ENCODE measurements at places on chromosomes 3 and 15. TPM values are rescaled to one million over a fixed set of nuclear protein-coding genes. Genes with fewer than 3 reads are reported as not detected.

The GPR160 gene
- 0.99 TPM for total RNA-seq

The PTX3 gene
- 0.52 TPM for total RNA-seq

The IQCH gene
- total RNA-seq: 1.1 TPM

The CAMK2N2 gene
- 0.16 TPM for total RNA-seq

The CPB1 gene
- not detected for total RNA-seq

The HRG gene
- not detected for total RNA-seq

The ITIH4 gene
- total RNA-seq: 5.0 TPM

The WDR72 gene
- total RNA-seq: not detected

The SCAMP2 gene
- total RNA-seq: 40.7 TPM

The EFL1 gene
- total RNA-seq: 12.9 TPM

GRCh38 chr3:27456554-27456953, 27.6 kb downstream of the SLC4A7 start:
- DNase-seq: no peak

DNA sequence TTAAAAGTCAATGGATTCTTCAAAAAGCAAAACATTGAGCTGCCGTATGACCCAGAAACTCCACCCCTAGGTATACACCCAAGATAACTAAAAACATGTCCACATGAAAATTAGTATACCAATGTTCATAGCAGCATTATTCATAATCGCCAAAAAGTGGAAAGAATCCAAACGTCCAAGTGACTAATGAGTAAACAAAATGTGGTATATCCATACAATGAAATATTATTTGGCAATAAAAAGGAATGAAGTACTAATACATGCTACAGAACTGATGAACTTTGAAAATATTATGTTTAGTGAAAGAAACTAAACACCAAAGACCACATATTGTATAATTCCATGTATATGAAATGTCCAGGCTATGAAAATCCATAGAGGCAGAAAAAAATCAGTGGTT, 77.9 kb downstream of the THBS1 start:
- DNase-seq: no peak

- no peak for DNase-seq
These were observed 289.8 kb upstream of the ROPN1 start for GRCh38 chr3:124281453-124282316.

DNA sequence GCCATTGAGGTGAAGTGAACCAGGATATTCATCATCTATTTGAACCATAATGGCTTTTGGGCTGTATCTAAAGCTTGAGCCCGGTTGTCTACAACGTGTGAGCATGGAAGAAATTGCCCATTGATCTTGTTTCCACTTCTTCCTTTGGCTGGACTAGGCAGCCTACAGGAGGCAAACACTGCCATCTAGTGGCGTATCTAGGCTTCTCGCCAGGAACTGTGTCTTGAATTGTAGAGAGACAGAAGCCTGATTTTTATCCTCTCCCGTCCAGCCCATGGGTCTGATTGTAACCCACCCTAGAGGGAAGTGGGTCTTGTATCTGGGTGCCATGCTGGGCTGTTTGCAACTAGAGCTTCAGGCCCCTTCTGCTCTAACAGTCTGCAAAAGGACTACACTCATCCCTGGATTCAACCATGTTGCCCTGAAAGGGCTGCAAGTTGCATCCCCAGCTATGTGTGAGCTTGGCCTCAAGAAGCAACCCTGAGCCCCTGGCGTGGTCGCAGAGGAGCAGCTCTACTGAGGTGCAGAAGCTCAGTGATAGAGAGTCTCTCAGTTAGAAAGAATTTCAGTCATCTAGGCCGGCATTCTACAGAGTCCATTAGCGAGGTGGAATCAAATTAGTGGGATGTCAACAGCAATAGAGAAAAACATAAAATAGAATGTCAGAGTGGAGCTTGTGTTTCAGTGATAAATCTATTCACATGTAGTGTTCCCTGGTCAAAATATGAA, 170.2 kb upstream of the UMPS start:
- peak; percentile 54 for DNase-seq

DNA sequence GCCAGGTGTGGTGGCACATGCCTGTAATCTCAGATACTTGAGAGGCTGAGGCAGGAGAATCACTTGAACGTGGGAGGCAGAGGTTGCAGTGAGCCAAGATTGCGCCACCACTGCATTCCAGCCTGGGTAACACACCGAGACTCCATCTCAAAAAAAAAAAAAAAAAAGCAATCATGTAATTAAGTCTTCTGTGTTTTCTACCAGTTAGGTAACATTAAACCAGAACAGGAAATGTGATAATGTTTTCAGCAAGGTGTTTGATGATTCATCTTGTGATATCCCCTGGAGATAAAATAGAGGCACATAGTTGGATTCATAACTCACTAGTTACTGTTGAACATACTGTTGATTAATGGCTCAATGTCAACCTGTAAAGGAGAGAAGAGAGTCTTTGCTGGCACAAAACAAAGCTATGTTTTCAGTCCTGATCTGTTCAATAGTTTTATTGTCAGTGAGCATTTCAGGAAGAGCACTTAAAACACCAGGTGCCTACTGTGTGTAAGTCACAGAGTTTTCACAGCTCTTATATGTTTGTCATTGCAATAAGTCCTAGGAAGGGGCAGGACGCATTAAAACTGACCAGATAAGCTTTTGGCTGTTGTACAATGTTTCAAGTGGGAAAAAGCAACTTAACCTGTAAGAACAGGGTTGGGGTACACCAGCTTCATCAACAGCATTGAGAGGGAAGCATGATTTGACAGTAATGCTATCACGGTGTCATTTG, 19.5 kb downstream of the DNAJB11 start:
- DNase-seq: no peak

GRCh38 chr15:40925495-40925862, 3.7 kb upstream of the DLL4 start:
- no peak for DNase-seq

- no peak for DNase-seq
These were observed 45.8 kb upstream of the LYZL4 start for GRCh38 chr3:42456211-42456610.

- DNase-seq: no peak
These were observed 76.3 kb downstream of the DTWD1 start for GRCh38 chr15:49697121-49697520.

- DNase-seq: peak; percentile 87
These were observed at the start of gene MFGE8 for GRCh38 chr15:88913017-88913849. Gene MFGE8 (minus strand): TSS chr15:88913379. CDS start chr15:88913319, 60 bp downstream.

- no peak for DNase-seq
These were observed 16.5 kb downstream of the BCHE start for GRCh38 chr3:165820671-165821123.

- no peak for DNase-seq
These were observed 37.7 kb downstream of the CCR4 start for GRCh38 chr3:32989171-32989570.

- DNase-seq: no peak
These were observed 113.7 kb downstream of the LIPC start for GRCh38 chr15:58545307-58546065.

GRCh38 chr3:127039719-127040118, 56.8 kb downstream of the PLXNA1 start:
- no peak for DNase-seq

DNA sequence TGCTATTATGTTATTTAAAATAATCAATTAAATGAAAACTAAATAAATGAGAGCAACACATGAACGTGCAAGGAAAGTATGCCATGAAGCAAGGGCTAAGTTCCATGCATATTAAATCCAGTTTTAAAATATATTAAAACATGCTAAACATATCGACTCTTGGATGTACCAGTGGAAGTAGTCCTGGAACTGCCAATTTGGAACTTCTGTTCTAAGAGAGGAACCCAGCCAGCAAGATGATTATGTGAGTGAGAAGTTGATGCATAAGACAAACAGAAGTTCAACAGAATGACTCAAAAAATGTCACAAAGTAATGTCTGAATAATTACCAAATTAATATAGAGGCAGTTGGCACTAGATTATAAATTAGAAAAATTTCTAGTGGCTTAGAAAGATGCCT, 714.2 kb downstream of the NLGN1 start:
- no peak for DNase-seq

DNA sequence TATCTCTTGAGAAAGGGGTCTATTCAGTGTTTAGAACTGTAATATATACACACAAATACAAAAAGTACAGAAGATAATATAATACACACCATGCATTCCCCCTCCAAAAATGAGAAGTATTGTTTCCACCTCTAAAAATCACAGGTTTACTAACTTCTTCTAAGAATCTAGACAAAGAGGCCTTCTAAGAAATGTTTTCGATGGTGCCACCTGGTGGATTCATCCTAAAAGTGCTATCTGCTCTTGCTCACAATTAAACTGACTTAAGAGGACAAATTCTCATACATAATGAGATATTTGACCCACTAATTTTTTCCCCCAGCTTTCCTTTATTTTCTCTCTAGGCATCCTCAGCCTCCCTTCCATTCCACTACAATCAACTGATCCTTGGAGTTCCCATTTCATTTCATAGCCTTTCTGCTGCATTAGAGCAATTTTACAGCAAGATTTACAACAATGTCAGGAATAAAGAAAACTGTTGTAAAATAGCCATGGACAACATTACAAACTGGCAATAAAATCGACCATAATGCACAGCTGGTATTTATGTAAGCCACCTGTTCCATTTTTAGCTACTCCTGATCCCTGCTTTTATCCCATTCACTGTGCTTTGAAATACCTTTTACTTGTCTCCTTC, 124.6 kb downstream of the ARRDC4 start:
- no peak for DNase-seq

- DNase-seq: no peak
These were observed 145.0 kb upstream of the GAP43 start for GRCh38 chr3:115478359-115478758.

DNA sequence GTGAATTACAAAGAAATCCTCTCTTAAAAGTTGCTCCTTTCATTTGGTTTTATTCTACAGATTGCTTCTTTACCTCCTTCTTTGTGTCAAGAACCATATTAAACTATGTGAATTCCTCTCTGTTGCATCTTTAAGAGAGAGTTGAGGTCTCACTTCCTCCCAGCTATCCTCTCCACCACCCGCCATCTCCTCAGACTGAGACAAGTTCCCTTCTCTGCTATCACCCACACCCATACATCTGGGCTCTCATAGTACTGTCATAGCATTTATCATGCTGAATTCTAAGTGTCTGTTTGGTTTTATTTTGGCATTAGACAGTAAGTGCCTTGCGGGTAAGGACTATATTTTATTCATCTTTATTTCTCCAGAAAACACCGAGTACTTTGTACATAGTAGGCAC, 54.2 kb downstream of the B3GALNT1 start:
- no peak for DNase-seq

DNA sequence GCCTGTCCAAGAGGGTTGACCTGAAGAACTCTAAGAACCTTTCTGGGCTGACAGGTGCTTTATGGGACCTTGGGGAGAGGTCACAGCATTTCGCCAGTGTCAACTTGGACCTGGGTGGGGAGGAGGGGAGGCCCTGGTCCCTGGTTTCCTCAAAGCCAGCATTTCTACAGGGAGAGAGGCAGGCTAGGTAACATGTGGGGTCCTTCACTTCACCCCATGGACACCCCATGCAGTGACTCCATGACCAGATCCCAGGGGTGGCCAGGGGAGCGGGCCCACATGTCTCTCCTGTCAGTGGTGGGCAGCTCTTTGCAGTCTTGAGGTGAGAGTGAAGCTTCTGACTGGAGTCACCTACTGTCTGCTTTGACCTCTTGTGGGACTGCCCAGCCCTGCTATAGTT, 35.8 kb downstream of the GOLGA6L10 start:
- no peak for DNase-seq

- DNase-seq: no peak
These were observed 3.1 kb downstream of the RARB start for GRCh38 chr3:25430935-25431770.

GRCh38 chr3:58041182-58041825, 33.1 kb downstream of the FLNB start:
- no peak for DNase-seq

DNA sequence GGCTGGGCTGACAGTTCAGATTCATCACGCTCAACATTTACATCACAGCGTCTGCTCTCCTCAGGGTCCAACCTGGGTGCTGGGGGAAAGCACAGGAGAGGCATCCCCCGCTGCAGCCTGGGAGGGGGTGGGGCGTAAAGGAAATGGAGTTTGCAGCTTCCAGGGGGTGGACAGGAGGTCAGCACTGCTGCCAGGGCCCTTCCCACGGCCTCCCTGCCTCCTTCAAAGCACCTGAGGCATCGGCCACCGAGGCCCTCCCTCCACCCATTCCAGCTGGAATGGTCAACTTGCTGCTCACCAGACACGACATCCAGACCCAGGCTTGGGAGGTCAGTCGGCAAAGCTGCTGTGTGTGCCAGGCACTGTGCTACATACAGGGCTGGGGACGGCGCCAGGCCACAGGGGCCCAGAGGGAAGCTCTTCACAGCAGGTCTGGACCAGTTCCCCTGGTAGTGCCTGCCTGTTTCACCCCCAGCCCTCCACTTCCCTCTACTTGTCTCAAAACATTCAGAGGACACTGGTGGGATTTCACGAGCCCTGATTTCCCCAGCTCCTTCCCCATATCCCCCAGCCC, 120.7 kb downstream of the ANP32A start:
- peak; percentile 33 for DNase-seq

- no peak for DNase-seq
These were observed 100.8 kb downstream of the SLCO3A1 start for GRCh38 chr15:91954292-91954691.

DNA sequence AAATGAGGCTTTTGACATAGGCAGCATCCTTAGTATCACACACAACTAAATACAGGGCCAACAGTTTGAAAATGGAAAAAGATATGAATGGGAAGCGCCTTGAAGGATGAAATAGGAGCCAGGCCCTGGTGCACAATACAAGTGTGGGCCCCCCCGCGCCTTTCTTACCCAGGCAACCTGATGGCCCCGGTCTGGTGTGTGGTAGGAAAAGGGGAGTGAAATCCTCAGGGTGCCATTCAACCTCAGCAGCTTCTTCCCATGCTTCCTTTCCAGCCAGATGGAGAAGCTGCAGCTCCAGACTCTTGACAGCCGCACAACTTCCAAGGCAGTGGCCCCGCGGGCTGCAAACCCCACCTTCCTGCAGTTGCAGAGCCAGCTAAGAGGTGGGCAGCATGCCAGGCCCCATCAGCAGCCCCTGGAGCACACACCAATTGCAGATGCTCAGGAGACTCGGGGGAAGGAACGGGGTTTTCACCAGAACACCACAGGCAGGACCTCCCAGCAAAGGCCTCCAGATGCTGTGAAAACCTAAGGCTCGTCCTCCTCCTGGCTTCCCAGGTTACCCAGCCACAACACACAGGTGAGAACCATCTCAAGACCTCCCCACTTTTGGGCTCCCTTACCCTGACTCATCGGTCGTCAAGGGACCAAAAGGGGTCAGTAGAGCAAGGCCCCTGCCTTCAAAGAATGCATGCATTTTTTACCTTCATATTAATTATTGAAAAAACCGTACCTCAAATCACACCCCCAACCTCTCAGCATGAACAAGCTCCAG, 101.6 kb downstream of the CPN2 start:
- no peak for DNase-seq

DNA sequence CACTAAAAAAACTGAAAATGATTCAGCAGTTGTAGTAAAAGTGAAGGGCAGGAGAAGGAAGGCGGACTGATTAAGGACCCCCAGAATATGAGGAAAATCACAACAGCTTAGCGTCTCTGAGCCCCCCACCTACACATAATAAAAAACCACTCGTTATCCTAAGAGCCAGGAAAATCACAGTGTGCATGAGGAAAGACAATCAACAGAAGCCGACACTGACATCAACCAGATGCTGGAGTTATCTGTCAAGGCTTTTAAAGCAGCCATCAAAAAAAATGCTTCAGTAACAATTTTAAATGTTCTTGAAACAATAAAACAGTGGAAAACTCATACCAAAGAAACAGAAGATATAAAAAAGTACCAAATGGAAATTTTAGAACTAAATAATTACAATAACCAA, 9.7 kb upstream of the CXCR6 start:
- DNase-seq: no peak

- no peak for DNase-seq
These were observed 190.1 kb downstream of the GOLGA6L6 start for GRCh38 chr15:20351448-20351971.

- DNase-seq: no peak
These were observed 42.8 kb downstream of the MYO5C start for GRCh38 chr15:52252781-52253180.
